ENCODE measurements at places on chromosomes 7 and 10.

- DNase-seq = no peak
These were observed 115.7 kb downstream of the KIAA1217 start for GRCh38 chr10:24324651-24325050.

DNA sequence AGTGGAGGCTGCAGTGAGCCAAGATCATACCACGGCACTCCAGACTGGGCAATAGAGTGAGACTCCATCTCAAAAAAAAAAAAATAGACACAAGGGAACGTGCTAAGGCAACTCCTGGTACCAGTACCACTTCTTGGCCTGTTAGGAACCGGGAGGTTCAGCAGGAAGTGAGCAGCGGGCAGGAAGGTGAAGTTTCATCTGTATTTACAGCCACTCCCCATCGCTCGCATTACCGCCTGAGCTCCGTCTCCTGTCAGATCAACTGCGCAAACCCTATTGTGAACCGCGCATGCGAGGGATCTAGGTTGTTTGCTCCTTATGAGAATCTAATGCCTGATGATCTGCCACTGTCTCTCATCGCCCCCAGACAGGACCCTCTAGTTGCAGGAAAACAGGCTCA lies 69.9 kb upstream of the FOXK1 start:
- no peak for DNase-seq

DNA sequence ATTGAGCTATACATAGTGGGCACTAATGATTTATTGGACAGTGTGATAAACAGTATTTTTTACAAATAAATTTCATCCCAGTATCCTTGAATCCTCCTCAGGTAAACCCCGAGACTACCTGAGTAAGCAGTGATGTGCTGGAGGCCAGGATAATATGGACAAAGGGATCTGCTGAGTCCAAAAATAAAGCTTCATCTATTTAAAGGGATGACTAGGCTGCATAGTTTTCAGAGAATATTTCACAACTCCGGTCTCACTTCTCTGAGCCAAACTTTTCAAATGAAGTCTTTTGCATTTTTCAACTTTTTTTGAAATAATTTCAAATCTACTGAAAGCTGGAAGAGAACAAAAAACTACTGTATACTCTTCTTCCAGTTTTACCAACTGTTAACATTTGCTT lies 2.5 kb downstream of the ACTR3B start:
- DNase-seq = no peak

DNA sequence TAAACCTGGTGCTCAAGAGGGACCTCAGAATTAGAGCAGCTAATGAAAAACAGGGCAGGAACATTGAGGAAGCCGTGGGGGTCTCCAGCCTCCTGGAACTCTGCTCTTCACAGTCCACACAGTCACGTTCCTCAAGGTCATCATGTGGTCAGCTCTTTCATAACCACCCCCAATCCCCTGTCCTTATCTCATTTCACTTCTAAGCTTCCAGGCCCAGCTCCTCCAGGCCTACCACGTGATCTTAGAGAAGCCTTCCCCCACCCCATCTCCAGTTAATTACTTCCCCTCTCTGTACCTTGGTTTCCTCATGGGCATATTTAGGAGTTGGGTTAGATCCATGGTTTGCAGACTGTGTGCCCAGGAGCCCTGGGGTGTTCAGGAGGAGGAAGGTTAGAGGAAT lies 106.4 kb upstream of the TCF7L2 start:
- no peak for DNase-seq

GRCh38 chr7:72325561-72325960 lies 86.6 kb downstream of the CALN1 start:
- no peak for DNase-seq

- DNase-seq = no peak
These were observed 165.4 kb downstream of the GLI3 start for GRCh38 chr7:42071372-42072261.

GRCh38 chr10:56567580-56567979 lies 206.5 kb upstream of the ZWINT start:
- no peak for DNase-seq

DNA sequence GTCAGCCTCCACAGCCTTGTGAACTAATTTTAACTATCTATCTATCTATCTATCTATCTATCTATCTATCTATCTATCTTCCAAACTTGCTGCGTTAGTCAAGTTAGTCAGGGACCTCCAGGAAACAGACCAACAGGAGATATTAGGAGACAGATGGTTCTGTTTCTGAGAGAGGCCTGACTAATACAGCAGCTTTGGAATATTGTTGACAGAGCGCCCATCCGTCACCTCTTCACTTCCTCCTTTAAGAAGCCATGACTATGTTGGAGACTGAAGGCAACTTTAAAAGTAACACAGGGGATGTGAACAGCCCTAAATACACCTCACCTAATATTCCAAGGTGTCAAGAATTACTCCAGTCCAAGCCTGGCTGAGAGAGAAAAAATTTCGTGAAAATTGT lies 280.9 kb upstream of the IGFBP3 start:
- DNase-seq = no peak

- DNase-seq = no peak
These were observed 6.5 kb downstream of the TSPAN14 start for GRCh38 chr10:80460399-80461207.

DNA sequence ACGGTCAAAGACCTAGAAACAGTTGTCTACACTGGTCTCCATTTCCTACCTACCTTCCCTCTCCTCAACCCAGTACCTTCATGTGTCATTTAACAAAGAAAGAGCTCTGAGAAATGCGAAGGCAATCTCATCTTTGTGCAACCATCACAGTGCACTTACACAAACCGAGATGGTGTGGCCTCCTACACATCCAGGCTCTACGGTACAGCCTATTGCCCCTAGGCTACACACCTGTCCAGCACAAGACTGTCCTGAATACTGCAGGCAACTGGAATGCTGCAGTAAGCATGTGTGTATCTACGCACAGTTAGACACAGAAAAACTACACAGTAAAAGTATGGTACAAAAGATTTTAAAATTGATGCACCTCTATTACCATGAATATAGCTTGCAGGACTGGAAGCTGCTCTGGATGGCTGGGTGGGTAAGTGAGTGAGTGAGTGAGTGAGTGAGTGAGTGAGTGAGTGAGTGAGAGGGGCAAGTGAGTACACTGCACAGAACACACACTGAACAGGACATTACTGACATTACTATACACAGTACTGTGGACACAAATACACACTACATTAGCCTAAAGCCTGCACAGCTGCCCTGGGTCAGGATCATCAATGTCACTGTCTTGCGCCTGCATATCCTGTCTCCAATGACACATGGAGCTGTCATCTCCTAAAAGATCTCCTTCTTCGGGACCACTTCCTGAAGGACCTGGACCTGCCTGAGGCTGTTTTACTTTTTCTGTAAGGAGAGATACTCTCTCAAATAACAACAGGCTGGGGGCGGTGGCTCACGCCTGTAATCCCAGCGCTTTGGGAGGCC lies 18.5 kb downstream of the ITGB1 start:
- DNase-seq = no peak

DNA sequence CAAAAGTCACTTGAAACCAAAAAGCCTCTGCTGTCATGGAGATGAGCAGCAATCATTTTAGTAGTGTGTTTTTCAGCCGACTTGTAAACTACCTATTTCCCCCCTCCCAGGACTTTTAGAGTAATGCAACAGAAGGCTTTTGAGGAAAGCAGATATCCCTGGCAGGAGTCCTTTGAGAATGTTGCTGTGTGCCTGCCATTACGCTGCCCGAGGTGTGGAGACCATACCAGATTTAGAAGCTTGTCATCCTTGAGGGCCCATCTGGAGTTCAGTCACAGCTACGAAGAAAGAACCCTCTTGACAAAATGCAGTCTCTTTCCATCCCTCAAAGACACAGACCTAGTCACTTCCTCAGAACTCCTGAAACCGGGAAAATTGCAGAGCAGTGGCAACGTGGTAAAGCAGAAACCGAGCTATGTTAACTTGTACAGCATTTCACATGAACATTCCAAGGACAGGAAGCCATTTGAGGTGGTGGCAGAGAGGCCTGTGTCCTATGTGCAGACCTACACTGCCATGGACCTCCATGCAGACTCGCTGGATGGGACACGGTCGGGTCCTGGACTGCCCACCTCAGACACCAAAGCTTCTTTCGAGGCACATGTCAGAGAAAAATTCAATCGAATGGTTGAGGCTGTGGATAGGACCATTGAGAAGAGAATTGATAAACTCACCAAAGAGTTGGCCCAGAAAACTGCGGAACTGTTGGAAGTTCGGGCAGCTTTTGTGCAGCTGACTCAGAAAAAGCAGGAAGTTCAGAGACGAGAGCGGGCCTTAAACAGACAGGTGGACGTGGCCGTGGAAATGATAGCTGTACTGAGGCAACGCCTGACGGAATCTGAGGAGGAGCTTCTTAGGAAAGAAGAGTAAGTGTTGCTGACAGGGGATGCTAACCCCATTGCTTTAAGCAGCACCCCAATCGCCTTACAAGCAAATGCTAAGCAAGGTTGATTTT lies 2.2 kb downstream of the ZNF365 start:
- DNase-seq = no peak

GRCh38 chr10:19762026-19762425 lies 54.2 kb upstream of the PLXDC2 start:
- no peak for DNase-seq

DNA sequence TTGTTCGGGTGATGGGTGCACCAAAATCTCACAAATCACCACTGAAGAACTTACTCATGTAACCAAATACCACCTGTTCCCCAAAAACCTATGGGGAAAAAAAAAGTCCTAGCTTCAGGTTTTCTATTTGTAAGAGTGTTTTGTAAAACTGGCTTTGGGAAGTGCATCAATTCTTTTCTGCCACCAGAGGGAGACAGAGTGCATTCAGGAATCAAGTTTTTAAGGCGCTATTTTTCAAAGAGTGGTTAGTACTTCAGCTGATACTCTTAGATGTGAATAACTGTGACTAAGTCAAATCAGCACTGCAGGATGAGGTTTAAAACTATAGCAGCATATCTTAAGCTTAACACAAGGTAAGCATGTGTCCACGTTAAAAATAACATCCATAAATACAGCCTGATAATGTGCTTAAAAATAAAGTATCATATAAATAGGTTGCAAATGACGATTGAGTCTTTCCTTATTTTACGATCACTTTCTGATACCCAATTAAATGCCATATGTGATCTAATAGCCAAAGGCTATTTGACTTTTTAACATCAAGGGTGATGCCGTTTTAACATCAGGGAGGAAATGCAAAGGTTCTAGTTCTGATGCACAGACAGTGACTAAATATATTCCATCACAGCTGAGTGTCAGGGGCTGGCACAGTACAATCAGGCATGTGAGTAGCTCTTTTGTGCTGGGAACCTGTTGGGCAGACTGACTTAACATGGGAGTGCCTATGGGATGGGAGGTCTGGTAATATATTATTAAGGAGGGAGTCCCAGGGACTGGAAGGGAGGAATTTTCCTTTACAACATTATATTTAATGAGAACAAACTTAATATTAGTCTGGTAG lies 10.6 kb upstream of the LYZL2 start:
- peak; percentile 11 for DNase-seq

DNA sequence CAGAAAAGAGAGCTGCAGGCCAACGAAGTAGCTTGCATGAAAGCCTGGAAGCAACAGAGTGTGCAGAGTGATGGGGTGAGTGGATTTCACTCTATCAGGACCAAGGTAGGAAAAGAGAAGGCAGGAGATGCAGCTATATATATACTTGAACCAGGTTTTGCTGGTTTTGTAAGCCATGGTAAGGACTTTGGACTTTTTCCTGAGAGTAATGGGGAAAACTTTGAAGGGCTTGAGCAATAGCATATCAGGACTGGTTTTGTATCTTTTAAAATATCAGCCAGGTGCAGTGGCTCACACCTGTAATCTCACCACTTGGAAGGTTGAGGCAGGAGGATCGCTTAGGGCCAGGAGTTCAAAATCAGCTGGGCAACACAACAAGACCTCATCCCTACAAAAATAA lies 120.6 kb upstream of the NRP1 start:
- no peak for DNase-seq

DNA sequence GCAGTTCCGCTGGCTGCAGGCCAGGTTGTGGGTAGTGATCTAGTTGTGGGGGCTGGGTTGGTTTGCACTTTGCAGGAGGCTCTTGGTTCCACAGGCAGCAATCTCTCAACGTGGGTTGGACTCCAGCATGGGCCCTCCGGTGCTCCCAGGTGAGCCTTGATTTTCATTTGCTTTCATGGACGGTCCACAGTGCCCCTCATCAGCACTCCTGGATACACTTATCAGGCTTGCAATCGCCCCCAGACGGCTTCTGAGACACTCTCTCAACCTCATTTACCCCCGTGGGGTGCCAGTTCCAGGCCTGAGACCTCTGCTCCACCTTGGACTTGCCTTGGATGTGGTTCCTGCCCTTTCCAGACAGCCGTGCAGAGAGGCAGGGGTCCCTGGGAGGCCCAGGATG lies 31.3 kb upstream of the ZNF273 start:
- no peak for DNase-seq

DNA sequence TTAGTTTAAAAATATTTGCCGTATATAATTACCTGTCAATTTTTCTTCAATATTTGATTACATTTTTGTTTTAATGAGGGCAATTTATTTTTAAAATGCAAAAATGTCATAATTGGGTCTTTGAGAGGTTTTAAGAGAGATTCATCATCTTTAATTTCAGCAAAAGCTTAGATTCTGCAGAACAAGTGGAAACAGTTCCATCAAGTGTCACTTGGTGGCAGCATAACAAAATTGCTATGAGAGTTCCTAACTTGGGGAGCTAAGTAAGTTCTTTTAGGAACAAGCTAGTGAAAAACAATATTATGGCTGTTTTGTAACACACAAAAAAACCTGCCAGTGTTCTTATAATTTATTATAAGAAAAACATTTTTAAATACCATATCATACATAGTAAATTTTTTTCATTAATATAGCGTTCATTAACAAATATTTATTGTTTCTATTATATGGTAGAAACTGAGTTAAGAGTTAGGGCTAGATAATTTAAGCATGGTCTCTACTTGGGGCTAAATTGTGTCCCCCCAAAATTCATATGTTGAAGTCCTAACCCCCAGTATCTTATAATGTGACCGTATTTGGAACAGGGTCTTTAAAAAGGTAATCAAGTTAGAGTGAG lies 155.2 kb downstream of the MAGI2 start:
- peak; percentile 35 for DNase-seq

DNA sequence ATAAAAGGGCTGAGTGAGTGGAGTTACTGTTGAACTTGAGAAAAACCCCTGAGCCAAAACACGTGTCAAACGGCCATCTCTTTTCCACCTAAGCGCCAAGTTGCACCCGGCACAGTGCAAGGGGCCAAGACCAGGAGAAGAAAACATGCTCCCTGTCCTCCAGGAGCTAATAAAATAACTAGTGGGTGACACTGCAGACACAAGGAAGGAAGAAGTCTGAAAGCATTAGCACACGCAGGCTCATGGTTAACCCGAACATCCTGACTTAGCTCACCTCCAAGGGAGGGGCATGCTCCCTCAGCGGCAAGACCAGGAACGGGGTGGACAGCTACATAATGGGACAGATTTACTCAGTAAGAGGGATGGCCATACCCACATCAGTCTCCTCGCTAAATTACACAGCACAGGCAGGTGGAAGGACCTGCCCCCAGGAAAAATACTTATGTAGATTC lies 65.0 kb downstream of the PIP4K2A start:
- DNase-seq = no peak

- DNase-seq = no peak
These were observed 5.7 kb downstream of the NRF1 start for GRCh38 chr7:129617178-129617577.

DNA sequence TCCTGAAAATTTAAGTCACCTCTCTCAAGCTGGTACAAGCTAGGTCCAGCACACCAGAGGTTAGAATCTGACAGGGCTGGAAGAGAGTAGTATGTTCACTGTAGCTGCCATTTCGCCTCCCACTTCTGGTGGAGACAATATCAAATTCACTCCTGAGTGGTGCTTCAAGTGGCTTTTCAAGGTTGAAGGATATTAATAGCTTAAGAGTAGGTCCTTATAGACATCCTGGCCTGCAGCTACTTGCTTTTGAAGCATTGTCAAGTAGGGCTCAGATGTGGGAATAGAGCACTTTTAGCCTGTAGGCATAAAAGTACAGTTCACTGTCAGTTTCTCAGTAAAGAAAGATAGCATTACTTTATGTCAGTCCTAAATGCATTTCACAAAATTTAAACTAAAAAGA lies 270.5 kb upstream of the PLPP4 start:
- no peak for DNase-seq
